ENCODE measurements at places on chromosomes 1 and 21.
A peak's percentile ranks its signal among the peaks of the same experiment; 100 is the strongest.

DNA sequence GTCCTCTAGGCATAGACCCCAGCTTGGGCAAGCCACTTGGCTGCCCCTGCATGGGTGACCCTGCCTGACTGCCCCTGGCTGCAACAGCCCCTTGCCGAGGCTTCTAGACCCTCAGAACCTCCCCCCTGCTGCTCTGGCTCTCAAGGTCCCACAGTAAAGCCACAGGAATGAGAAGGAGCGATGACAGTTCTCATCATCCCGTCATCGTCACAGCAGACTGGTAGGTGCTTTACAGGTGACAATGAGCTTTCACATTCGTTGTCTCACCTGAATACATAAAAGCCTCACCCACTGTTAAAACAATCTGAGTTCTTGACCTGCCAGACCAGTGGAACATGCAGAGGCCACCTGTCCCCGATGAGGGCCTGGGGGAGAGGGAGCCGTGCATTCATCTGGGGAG is 36.0 kb upstream of the GPR157 start:
- no peak for DNase-seq

DNA sequence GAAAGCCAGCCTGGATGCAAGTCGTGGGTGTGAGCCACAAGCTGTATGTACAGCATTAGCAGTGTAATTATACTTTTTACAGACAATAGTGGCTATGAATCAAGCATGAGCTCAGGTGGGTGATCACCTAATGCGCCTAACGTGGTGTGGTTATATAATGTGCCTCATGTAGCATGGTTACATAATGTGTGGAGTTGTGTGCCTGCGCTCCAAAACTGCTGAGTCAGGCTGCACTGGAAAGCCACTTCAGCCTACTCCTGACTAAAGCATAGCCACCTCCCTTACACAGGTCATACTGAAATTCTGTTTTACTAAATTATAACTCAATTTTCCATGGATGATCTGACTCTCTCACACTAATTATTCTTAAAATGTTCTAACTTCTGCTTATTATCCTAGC is 69.8 kb downstream of the KCNT2 start:
- no peak for DNase-seq

- DNase-seq, result no peak
Measured at GRCh38 chr1:44059664-44060355, 28.5 kb upstream of the SLC6A9 start.

GRCh38 chr1:33735624-33736023 is 128.3 kb upstream of the HMGB4 start:
- no peak for DNase-seq

- DNase-seq, result peak; percentile 38
Measured at GRCh38 chr1:212950243-212951125, at the start of gene VASH2. VASH2 (plus strand) TSS chr1:212950541; CDS start chr1:212951543, 1,002 bp downstream.

GRCh38 chr21:46551636-46552241 is 53.1 kb downstream of the S100B start:
- DNase-seq, result no peak

- DNase-seq, result no peak
Measured at GRCh38 chr1:211327346-211327921, 801 bp downstream of the TRAF5 start.

GRCh38 chr1:10724052-10724494 is 72.4 kb downstream of the CASZ1 start:
- peak; percentile 1 for DNase-seq

DNA sequence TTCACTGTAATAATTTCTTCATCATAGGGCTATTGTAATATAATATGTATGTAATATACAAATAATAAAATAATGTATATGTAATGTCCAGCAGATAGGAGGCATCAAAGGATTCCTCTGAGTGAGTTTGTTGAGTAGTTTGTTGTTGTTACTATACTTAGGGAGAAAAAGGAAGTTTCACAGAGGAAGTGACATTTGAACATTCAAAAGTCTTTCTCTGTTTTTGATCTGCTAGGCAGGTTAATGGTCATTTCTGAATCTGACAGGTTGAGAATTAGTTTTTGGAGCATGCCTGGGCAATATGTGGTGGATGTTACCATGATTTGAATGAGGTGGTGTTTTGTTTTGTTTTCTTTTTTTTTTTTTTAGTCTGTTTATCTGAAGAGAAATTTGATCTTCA is 102.1 kb downstream of the NRDC start:
- DNase-seq, result no peak

GRCh38 chr1:190579552-190580193 is 102.0 kb upstream of the BRINP3 start:
- no peak for DNase-seq

DNA sequence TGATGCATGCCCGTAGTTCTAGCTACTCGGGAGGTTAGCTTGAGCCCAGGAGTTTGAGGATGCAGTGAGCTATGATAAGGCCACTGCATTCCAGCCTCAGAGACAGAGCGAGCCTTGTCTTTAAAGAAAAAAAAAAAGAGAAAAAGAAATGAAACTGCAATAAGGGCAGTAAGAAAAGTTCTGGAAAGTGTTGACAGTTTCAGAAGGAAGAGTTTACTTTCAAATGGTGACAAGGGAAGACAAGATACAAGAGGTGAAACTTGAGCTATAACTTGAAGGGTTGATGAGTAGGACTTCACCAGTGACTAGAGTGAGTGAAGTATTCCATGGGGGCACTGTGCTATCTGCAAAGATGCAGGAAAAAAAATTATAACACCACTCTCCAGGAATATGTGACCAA is 125.0 kb downstream of the AKT3 start:
- DNase-seq, result no peak

- DNase-seq, result no peak
Measured at GRCh38 chr1:244322181-244322580, 129.5 kb downstream of the ADSS2 start.

GRCh38 chr1:179706339-179706941 is 36.7 kb upstream of the FAM163A start:
- DNase-seq, result no peak

DNA sequence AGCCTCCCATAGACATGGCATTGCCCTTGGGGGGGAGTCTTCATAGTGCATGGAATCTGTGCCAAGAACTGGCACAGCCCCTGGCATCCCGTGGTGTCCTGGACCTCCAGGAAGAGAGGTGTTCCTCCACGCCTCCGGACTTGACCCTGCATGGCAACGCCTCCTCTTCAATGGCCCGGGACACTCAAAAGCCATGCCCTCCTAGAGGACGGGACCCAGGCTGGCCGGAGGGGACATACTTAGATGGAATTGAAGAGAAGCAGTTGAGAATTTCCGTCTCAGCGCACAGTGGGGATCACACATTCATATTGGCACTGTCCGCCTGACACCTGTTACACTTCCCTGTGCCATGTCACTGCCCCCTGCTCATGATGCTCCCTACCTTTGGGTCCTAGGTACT is 38.4 kb upstream of the TENT5C start:
- DNase-seq, result no peak

DNA sequence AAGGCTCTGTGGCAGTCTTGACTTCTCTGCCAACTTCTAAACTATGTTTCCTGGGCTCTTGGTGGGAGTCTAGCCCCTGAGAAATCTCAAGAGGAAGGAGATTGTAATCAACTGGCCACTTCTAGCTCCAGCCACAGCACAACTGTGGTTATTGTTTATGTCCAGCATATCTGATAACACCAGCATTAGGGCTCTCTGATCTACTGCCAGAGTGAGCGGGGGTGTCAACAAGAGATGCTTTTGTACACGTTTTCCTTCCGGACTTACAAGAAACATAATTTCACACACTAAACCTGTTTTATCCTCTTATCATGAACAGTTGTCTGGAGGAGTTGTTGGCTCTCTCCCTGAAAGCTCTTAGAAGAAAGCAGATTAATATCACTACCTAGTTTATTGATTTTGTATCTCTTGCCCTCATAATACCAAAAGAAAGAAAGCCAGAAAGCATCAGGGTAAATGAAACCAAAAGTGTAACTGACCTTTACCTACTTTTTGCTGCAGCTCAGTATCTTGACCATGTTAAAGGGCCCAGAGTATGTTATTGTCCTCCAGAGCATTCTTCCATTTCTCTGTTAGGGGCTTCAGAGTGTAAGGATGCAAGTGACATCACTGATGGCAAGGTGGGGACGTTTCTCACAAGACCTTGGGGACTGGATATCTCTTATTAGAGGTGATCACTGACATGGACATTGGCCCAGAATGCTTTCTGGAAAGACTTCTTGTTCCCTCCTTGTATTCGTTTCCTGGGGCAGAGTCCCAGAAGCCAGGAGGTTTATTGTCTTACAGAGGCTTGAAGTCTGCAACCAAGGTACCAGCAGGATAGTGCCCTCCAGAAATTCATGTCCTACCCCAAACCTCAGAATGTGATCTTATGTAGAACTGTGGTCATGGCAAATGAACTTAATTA is 9.6 kb upstream of the SH2D1B start:
- DNase-seq, result no peak

Data from kidney epithelial cell (primary cell).